ENCODE measurements at places on chromosomes 7 and 10. TPM values are rescaled to one million over a fixed set of nuclear protein-coding genes. Genes with fewer than 3 reads are reported as not detected.

The XRCC2 gene
- 18.7 TPM for total RNA-seq

The MALRD1 gene
- total RNA-seq, result not detected

The PPP1R17 gene
- total RNA-seq, result not detected

The CALHM1 gene
- not detected for total RNA-seq

The GDF10 gene
- total RNA-seq, result not detected

The MYH16 gene
- total RNA-seq, result 4.7 TPM

The PNLIP gene
- total RNA-seq, result not detected

The ASL gene
- 69.0 TPM for total RNA-seq

The PARD3 gene
- 149 TPM for total RNA-seq

The RHEB gene
- 87.0 TPM for total RNA-seq

The NUTM2D gene
- not detected for total RNA-seq

The SMIM30 gene
- total RNA-seq, result 28.9 TPM

The CPN1 gene
- not detected for total RNA-seq

The IRF5 gene
- 15.3 TPM for total RNA-seq

DNA sequence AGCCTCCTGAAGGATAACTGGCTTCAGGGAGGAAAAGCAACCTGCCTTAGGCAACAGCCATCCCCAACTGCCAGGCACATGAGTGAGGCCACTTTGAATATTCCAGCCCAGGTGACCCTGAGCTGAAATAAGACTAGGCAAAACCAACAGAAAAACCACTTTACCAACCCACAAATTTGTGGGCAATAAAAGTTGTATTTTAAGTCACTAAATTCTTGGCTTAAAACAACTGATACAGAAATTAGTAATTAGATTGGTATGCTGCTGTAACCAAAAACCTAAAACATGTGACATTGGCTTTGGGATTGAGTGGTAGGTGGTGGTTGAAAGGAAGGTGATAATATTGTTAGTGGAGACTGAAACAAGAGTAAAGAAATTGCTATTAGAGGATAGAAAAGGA is 39.9 kb downstream of the ABCB4 start:
- H3K27ac ChIP-seq, result no peak overlapping the region
- H3K27me3 ChIP-seq, result no peaks in the 10 kb centered on the region
- no peaks in the 10 kb centered on the region for H3K36me3 ChIP-seq
- H3K4me1 ChIP-seq, result peaks cover 8% of the 10 kb centered on the region

- no peaks in the 10 kb centered on the region for H3K27me3 ChIP-seq
- no peak overlapping the region for H3K4me3 ChIP-seq
- H3K27ac ChIP-seq, result no peak overlapping the region
- peak; percentile 74 for DNase-seq
- no peaks in the 10 kb centered on the region for H3K36me3 ChIP-seq
Observed at GRCh38 chr7:151694828-151695580, 175.3 kb upstream of the RHEB start.

GRCh38 chr7:8131694-8132605 is 130.0 kb downstream of the ICA1 start:
- H3K4me1 ChIP-seq, result no peaks in the 10 kb centered on the region
- DNase-seq, result no peak
- H3K27me3 ChIP-seq, result no peaks in the 10 kb centered on the region

- H3K36me3 ChIP-seq, result no peaks in the 10 kb centered on the region
- no peak overlapping the region for H3K4me3 ChIP-seq
- no peaks in the 10 kb centered on the region for H3K27me3 ChIP-seq
- peak overlapping the region; percentile 88 for H3K27ac ChIP-seq
- peak; percentile 81 for DNase-seq
- H3K4me1 ChIP-seq, result peaks cover 15% of the 10 kb centered on the region
Observed at GRCh38 chr10:30068492-30069223, 9.3 kb upstream of the JCAD start.

GRCh38 chr10:338171-339037 is 203.1 kb downstream of the ZMYND11 start:
- H3K4me1 ChIP-seq, result peaks cover 40% of the 10 kb centered on the region
- H3K27me3 ChIP-seq, result no peaks in the 10 kb centered on the region
- peak overlapping the region; percentile 54 for H3K4me3 ChIP-seq
- H3K27ac ChIP-seq, result peak overlapping the region; percentile 96
- H3K36me3 ChIP-seq, result no peaks in the 10 kb centered on the region

- DNase-seq, result peak; percentile 23
- H3K27ac ChIP-seq, result no peak overlapping the region
Observed at GRCh38 chr10:89909752-89910151, 208.4 kb downstream of the KIF20B start.

- H3K36me3 ChIP-seq, result no peaks in the 10 kb centered on the region
- H3K4me3 ChIP-seq, result peak overlapping the region; percentile 46
- H3K27ac ChIP-seq, result peak overlapping the region; percentile 95
- no peaks in the 10 kb centered on the region for H3K27me3 ChIP-seq
- peak; percentile 98 for DNase-seq
Observed at GRCh38 chr7:81684514-81685269, 85.2 kb downstream of the HGF start.

DNA sequence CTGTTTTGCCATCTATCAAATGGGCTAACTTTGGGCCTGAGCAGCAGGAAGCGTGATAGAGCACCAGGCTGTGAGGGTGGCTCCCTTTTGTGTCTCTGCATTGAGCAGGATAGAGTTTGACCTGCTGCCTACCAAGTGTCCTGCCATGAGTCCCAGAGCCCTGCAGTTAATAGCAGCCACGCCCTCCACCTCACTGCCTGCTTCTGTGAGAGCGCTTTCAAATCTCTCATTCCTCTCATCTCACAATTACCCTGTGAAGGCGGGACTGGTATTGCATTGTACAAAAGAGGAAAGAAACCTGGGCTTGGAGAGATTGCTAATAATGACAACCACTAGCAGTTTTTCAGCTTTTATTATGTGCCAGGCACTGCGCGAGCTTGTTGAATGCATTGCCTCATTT is 39.9 kb downstream of the UNC5B start:
- H3K4me1 ChIP-seq, result peaks cover 18% of the 10 kb centered on the region
- no peak overlapping the region for H3K27ac ChIP-seq
- no peak overlapping the region for H3K4me3 ChIP-seq
- no peaks in the 10 kb centered on the region for H3K27me3 ChIP-seq
- DNase-seq, result no peak
- no peaks in the 10 kb centered on the region for H3K36me3 ChIP-seq

DNA sequence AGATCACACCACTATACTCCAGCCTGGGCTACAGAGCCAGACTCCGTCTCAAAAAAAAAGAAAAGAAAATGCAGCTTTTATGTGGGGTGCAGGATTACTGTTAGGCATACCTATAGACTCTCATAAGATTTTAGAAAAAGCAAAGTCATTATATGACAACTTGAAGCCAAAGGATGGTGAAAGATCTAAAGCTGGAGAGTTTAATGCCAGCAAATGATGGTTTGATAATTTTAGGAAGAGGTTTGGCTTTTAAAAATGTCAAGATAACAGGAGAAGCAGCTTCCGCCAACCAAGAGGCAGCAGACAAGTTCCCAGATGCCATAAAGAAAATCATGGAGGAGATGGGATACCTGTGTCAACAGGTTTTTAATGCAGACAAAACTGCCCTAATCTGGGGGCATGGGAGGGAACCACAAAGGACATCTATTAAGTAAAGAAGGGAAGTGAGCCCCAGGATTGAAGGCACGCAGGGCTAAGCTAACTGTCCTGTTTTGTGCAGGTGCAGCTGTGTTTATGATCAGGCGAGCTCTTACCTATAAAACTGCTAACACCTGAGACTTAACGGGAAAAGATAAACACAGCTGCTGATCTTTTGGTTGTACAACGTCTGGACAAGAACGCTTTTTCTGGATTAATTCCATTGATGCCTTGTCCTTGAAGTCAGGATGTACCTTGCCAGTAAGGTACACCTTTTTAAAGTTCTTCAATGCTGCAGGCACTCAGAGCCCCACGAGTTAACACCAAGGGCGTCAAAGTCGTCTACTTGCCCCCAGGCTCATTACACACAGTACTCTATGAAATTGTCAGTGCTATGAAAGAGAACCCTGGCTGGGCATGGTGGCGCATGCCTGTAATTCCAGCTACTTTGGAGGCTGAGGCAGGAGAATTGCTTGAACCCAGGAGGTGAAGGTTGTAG is 10.5 kb upstream of the ANKRD61 start:
- no peak overlapping the region for H3K27ac ChIP-seq
- no peak overlapping the region for H3K4me3 ChIP-seq
- H3K27me3 ChIP-seq, result no peaks in the 10 kb centered on the region
- no peak for DNase-seq

- H3K27ac ChIP-seq, result no peak overlapping the region
- no peaks in the 10 kb centered on the region for H3K36me3 ChIP-seq
- no peaks in the 10 kb centered on the region for H3K27me3 ChIP-seq
- H3K4me3 ChIP-seq, result no peak overlapping the region
- H3K4me1 ChIP-seq, result no peaks in the 10 kb centered on the region
- DNase-seq, result no peak
Observed at GRCh38 chr7:14886533-14886932, 16.0 kb downstream of the DGKB start.

DNA sequence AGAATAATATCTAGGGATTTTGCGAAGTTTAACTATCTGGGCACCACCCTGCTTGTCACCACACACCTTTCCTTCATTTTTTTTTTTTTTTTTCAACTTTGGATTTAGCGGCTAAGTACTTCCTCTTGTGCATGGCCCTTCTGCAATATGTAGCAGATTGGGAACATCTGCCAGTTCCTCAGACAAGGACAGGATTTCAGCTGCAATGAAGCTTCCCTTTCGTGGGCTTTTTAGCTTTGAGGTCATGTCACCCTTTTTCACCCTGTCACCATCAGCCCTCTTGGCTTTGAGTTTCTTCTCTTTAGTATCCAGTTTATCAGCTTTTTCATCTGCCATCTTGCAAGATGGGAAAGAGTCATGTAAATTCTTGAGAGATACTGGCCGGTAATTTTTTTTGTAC is 81.6 kb upstream of the ETV1 start:
- no peak for DNase-seq
- no peak overlapping the region for H3K27ac ChIP-seq
- no peaks in the 10 kb centered on the region for H3K27me3 ChIP-seq
- no peaks in the 10 kb centered on the region for H3K4me1 ChIP-seq

DNA sequence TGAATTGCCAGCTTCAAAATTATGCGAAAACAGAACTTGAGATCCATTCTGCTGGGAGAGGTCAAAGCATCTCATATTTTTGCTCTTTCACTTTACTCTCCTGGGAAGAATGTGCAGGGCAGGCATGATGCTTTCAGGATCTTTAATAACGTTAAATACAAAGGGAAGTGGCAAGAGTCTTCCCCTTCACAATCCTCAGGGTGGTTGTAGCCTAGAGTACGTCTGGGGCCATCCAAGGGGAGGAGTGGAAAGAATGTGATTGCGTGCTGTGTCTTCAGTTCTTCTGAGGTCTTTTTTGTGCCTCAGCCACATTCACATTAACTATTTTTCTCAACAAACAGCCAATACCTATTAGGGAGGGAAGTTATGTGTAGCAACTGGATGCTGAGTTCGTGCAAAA is 207.3 kb downstream of the HGF start:
- 0 out of 2 replicates have a peak, but pooled peaks cover 4% of the 10 kb centered on the region for H3K4me1 ChIP-seq
- H3K27me3 ChIP-seq, result no peaks in the 10 kb centered on the region
- H3K4me3 ChIP-seq, result no peak overlapping the region
- no peaks in the 10 kb centered on the region for H3K36me3 ChIP-seq

GRCh38 chr10:49036638-49037037 is 78.7 kb downstream of the VSTM4 start:
- H3K27ac ChIP-seq, result peak overlapping the region; percentile 14
- H3K4me1 ChIP-seq, result peaks cover 7% of the 10 kb centered on the region
- DNase-seq, result no peak
- H3K4me3 ChIP-seq, result no peak overlapping the region
- peaks cover 18% of the 10 kb centered on the region for H3K27me3 ChIP-seq

DNA sequence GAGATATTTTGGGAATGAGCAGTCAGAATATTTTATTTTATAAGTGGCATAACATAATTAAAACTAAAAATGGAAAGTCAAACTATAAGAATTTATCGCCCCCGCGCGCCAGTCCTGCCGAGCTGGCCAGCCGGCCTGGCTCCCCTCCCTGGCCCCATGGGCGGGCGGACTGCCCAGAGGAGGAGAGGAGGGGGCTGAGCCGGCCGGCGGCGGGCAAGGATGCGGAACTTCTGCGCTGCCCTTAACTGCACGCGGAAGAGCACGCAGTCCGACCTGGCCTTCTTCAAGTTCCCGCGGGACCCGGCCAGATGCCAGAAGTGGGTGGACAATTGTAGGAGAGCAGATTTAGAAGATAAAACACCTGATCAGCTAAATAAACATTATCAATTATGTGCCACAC is 96.8 kb downstream of the DKK1 start:
- H3K4me1 ChIP-seq, result peaks cover 20% of the 10 kb centered on the region
- no peaks in the 10 kb centered on the region for H3K36me3 ChIP-seq
- DNase-seq, result no peak
- H3K27me3 ChIP-seq, result no peaks in the 10 kb centered on the region
- H3K27ac ChIP-seq, result no peak overlapping the region

DNA sequence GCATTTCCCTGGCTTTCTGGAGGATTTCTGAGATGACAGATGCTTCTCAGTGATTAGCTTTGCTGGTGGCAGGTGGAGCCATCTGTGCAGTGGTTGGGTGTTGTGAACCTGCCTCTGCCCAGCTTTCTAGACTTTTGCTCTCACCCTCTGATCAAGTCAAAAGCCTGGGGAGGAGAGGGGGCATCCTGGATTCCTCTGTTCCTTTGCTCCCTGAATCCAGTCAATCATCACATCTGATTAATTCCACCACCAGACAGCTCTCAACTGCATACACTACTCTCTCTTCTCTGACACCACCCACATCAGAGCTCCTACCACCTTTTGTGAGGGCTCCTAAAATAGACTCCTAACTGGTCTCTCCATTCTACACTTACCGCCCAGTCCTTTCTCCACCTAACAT is 283.5 kb downstream of the WDR11 start:
- H3K27me3 ChIP-seq, result peaks cover 17% of the 10 kb centered on the region
- no peak overlapping the region for H3K4me3 ChIP-seq
- no peak overlapping the region for H3K27ac ChIP-seq
- DNase-seq, result no peak
- H3K36me3 ChIP-seq, result no peaks in the 10 kb centered on the region
- no peaks in the 10 kb centered on the region for H3K4me1 ChIP-seq

- no peaks in the 10 kb centered on the region for H3K27me3 ChIP-seq
- peaks cover 3% of the 10 kb centered on the region for H3K4me1 ChIP-seq
- no peak for DNase-seq
- H3K4me3 ChIP-seq, result no peak overlapping the region
Observed at GRCh38 chr10:31761156-31761555, 167.5 kb downstream of the ARHGAP12 start.

DNA sequence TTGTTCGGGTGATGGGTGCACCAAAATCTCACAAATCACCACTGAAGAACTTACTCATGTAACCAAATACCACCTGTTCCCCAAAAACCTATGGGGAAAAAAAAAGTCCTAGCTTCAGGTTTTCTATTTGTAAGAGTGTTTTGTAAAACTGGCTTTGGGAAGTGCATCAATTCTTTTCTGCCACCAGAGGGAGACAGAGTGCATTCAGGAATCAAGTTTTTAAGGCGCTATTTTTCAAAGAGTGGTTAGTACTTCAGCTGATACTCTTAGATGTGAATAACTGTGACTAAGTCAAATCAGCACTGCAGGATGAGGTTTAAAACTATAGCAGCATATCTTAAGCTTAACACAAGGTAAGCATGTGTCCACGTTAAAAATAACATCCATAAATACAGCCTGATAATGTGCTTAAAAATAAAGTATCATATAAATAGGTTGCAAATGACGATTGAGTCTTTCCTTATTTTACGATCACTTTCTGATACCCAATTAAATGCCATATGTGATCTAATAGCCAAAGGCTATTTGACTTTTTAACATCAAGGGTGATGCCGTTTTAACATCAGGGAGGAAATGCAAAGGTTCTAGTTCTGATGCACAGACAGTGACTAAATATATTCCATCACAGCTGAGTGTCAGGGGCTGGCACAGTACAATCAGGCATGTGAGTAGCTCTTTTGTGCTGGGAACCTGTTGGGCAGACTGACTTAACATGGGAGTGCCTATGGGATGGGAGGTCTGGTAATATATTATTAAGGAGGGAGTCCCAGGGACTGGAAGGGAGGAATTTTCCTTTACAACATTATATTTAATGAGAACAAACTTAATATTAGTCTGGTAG is 10.6 kb upstream of the LYZL2 start:
- H3K36me3 ChIP-seq, result no peaks in the 10 kb centered on the region
- H3K27ac ChIP-seq, result no peak overlapping the region
- H3K4me3 ChIP-seq, result no peak overlapping the region
- H3K4me1 ChIP-seq, result peaks cover 8% of the 10 kb centered on the region
- no peaks in the 10 kb centered on the region for H3K27me3 ChIP-seq
